ENCODE measurements at places on chromosomes 7 and 10.
A peak's percentile ranks its signal among the peaks of the same experiment; 100 is the strongest.

GRCh38 chr10:128744811-128745305, 618.6 kb upstream of the MKI67 start:
- no peak for DNase-seq

DNA sequence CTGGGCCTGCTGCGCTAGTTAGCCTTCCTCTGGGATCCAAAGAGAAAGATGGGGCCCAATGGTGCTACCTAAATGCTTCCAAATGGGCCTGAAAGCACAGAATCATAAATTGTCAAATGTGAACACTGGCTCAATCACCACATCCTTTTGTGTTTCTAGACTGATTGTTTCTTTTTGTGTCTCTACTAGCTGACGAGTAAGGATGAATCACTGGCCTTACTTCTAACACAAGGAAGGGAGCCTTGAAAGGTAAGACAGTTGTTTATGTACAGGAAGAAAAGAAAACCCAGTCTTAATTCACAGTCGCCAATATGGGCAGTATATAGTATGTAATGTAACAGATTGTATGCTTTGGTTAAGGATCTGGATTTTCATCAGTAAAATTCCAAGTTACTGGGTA, 89.5 kb downstream of the ZNF92 start:
- no peak for DNase-seq

DNA sequence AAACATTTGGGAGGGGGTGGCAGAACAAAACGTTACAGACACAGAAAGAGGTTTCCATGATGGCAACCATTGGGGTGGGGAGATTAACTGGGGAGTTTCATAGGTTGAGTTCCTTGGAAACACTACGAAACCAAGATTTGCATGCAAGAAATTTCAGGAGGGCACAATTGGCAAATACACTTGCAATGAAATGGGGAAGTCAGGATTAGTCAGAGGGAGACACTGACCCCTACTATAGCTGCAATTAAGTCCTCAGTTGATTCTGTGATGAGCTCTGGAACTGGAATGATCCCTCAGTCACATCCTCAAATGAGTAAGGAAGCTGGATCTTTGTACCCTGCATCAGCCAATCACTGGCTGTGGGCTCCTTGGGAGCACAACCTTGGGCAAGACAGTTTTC, 22.1 kb downstream of the CPEB3 start:
- no peak for DNase-seq

GRCh38 chr7:155674556-155674955, 30.1 kb downstream of the RBM33 start:
- no peak for DNase-seq

- no peak for DNase-seq
These were observed 41.8 kb upstream of the TMEM236 start for GRCh38 chr10:17710181-17710580.

DNA sequence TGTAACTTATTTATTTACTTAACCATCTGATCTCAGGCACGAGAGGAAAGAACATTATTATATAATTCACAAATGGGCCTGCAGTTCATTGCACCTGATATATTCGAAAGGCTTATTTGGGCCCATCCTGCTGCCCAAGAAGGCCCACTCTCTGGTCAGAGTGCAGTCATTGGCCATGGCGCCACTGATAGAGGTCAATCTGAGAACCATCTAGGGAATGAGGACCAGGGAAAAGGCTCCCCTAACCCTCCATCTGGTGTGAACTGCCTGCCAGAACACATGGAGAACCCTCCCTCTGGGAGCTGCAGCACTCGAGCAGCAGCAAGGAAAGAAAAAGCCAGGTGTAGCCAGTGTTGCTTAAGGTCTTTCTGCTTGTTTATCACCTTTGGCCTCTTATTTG, 136.6 kb downstream of the REEP3 start:
- DNase-seq: no peak

- peak; percentile 18 for DNase-seq
These were observed 346.1 kb upstream of the ANKRD30A start for GRCh38 chr10:36779238-36779846.

DNA sequence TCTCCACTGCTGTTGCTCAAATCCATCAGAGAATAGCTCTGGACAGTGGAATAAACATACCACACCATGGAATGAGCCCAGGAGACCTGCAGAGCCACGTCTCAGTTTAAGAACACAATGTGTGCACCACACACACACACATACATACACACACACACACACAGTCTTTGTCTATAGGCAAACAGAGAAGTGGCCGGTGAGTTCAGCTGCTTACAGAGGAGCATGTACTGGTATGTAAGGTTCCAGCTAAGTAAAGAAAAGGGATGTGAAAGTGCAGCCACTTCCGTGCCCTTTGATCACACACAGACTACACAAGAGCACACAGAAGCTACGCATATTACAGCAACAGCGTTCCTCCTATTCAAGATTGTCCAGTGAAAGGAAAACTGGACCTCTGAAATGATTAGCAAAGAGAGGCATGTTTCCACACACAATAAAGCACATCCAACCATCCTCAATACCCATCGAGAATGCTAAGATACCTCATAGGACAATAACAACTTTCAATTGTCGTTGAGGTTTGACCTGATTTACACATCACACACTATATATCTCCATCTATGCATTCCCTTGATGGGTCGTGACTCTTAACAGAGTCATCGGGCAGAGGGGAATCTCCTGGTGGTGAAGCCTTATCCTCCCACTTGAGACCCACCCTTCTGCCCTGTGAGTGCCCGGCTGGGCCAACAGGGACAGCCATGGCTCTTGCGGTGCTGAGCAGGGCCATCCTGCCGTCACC, 23.6 kb downstream of the SLC35B4 start:
- no peak for DNase-seq

DNA sequence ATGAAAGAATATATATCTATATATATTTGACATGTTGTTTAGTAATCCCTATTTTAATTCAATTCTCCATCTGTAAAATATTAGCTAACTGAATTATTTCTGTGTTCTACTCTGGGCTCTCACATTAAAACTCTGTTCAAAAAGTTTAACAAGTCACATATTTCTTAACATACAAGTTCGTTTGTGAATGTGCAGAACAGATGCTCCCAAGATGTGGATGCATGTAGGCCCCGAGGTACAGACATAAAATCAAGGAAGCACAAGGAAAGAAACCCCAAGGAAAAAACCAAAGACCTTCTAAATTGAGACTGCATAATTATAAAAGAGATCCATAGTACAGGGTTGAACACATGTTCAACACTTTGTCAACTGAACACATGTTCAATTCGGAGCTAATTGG, 175.1 kb downstream of the LRRTM3 start:
- DNase-seq: no peak

DNA sequence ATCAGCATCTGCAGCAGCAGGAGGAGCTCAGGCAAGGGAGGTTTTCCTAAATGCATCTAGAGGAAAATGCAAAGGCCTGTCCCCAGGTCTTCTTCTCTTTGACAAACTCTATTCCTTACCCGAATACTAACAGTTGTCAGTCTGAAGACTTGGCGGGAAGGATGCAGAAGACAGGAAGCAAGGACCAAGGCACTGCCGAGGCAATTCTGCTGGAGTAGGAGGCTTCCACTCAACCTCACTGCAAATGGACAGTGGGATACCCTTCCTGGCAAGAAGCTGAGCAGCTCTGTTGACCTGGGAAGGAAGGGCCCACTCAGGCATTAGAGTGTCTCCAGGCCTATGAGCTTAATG, 373.0 kb downstream of the CCSER2 start:
- DNase-seq: no peak

DNA sequence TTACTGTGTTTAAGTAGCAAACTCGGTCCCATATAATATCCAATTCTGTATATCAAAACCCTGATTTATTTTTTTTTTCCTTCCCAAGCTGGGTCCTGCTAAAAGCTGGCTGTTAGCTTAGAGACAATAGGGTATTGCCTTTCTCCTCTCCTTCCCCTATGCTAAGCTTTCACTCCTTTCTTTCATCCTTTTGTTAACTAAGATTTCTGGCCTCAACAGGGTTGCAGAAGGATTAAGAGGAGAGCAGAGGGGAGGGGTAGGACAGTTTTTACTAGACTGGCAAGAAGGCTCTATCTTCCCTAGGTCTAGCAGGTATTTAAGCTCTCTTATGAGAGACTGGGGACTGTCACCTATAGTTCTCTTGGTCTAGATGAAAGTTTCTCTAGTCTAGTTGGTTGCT, 229.2 kb downstream of the KCND2 start:
- DNase-seq: no peak

DNA sequence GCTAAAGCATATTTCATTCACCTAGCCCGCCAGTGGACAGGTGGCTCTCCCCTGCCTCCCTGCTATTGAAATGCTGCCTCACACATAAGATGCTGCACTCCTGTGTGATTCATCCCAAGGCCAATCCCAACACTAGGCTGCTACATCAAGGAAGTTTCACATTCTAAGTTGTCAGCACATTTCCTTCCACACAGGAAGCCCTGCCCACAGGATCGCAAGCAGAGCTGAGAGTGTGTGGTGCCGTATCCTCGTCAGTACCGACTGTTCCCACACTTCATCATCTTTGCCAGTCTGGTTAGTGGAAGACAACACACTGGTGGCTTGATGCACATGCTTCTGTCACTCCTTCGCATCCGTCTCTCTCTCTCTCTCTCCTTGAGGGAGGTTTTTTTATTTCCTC, 194.3 kb upstream of the PPP2R2D start:
- DNase-seq: no peak

- no peak for DNase-seq
These were observed 113.8 kb upstream of the SKAP2 start for GRCh38 chr7:26978146-26978545.

DNA sequence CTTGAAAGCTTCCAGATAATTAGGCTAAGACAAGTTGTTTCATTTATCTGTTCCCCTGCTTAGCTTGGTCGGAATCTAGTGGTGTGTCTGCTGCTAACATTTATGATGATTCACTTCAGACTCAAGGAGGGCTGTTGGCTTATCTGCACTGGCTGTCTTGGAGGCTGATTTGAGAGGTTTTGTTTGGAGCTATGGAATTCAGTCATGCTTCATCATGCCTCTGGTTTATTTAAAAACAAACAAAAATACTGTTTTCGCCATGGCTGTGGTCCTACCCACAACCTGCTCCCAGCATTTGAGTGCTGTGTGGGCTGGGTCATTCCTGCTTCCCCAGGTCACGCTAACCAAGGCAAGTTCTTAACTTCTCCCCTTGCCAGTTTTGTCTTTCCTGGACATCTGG, 11.7 kb upstream of the ARPC1B start:
- no peak for DNase-seq

- no peak for DNase-seq
These were observed 412.3 kb upstream of the FOXK1 start for GRCh38 chr7:4269746-4270145.

GRCh38 chr7:126715076-126715475, 537.7 kb downstream of the GRM8 start:
- no peak for DNase-seq

- DNase-seq: no peak
These were observed 4.5 kb upstream of the GPRIN2 start for GRCh38 chr10:46560952-46561351.

DNA sequence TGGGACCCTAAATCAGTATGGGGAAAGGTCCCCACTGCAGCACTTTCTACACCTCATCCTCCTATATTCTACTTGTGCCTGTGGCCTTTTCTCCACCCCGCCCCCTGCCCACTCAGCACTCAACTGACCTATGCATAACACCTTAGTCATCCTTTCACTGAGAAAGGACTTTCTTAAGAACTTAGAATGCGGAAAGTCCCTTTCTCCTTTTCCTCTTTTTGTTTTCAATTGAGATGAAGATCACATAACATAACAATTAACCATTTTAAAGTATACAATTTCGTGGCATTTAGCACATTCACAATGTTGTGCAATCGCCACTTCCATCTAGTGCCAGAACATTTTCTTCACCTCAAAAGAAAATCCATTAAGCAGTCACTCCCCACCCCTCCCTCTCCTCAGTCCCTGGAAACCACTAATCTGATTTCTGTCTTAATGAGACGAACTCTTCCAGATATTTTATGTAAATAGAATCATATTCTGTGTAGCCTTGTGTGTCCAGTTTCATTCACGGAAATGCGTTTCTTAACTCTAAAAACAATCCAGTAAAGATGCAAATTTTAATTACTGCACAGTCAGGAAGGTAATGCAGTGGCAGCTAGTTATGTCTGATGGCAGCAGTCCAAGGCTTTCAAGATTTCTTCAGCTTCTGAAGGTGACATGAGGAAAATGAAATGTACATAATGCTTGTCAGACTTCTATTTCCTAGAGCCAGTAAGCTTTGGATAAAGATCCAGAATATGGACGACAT, 41.7 kb downstream of the FAS start:
- DNase-seq: no peak

GRCh38 chr7:117384688-117385362, 42.5 kb downstream of the ASZ1 start:
- DNase-seq: no peak

- no peak for DNase-seq
These were observed 523.5 kb downstream of the PARD3 start for GRCh38 chr10:34291466-34292193.

GRCh38 chr10:36023939-36024338, 381.8 kb upstream of the FZD8 start:
- no peak for DNase-seq

All from COR-L47 (cell line).